PC-9 (cell line): ENCODE measurements at places on chromosomes 3 and 15. TPM values are rescaled to one million over a fixed set of nuclear protein-coding genes. Genes with fewer than 3 reads are reported as not detected.

The GOLGA8G gene
- total RNA-seq: not detected in 2 replicates

The ALDH1A3 gene
- total RNA-seq: 462 and 469 TPM in 2 replicates

The SCG5 gene
- total RNA-seq: 0.39 TPM in 1 of 2 replicates, not detected in the other

The CCDC39 gene
- 0.26 TPM in 1 of 2 replicates, not detected in the other for total RNA-seq

The ITIH1 gene
- total RNA-seq: not detected in 2 replicates

The CADPS gene
- not detected in 2 replicates for total RNA-seq

GRCh38 chr15:86060674-86061073 is 19.0 kb upstream of the AGBL1 start:
- DNase-seq: no peak

DNA sequence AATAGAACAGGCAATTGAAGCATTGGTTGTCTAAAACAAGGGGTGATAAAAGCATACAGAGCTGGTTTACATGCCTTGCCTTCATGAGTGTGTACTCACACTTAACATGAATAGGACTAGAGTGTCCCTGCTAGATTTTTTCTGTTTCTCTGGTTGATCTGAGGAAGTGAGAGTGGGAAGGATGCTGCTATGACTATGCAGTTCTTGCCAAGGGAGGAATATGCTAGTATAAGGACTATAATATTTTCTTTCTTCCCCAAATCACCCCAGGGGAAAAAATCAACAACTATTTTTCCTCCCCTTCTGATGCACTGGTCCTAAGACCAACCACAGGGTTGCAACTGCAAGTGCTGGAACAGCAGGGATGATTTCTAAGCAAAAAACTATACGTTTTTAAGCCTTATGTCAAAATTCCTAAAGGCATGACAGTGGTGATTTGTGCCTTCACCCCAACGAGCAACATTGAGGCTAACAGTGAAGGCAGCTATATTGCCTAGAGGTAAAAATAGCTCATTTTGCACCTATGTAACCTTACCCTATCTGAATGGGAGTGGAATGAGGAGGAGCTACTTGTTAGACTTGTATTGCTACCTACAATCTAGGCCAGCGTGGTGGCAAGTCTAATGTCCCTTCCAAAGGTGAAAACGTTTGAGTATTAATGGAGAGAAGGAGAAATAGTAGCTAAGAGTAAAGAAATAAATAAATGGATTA is 33.5 kb upstream of the USP8 start:
- DNase-seq: peak; percentile 67

- DNase-seq: no peak
These were observed at the start of gene CFAP161 for GRCh38 chr15:81133782-81134461. Gene CFAP161, plus strand, starts transcription at chr15:81134270. Its CDS starts 60 bp downstream, at chr15:81134330.

DNA sequence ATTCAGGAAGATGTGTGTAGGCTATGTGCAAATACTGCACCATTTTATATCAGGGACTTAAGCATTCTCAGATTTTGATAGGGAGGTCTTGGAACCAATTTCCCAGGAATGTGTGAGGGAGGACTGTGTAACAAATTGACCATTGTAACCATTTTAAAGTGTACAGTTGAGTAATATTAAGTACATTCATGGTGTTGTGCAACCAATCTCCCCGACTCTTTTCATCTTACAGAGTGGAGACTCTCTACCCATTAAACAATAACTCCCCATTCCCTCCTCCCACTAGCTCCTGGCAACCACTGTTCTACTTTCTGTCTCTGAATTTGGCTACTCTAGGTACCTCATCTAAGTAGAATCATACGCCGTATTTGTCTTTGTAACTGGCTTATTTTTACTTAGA is 5.1 kb downstream of the RCN2 start:
- no peak for DNase-seq

- DNase-seq: no peak
These were observed 35.9 kb downstream of the EIF4E3 start for GRCh38 chr3:71689291-71689690.

DNA sequence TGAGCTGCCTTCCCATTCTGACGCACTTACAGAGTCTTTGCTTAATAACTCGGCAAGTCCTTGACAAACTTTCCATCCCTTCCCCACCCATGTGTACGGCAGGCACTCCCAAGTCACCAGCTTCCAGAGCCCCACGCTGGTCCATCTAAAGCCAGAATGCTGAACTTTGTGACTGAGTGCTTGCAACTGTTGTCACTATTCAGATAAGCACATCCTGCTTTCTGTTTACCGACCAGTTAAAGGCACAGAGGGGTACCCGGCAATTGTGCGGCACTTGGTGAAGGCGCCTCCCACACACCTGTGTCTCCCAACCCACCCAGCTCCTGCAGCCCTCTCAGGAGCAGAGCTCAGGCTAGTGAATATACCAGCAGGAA is 430.6 kb downstream of the FOXP1 start:
- no peak for DNase-seq

GRCh38 chr15:92391640-92392039 is 2.0 kb upstream of the ST8SIA2 start:
- DNase-seq: peak; percentile 3

GRCh38 chr3:64509206-64509605 is 178.6 kb downstream of the ADAMTS9 start:
- no peak for DNase-seq

DNA sequence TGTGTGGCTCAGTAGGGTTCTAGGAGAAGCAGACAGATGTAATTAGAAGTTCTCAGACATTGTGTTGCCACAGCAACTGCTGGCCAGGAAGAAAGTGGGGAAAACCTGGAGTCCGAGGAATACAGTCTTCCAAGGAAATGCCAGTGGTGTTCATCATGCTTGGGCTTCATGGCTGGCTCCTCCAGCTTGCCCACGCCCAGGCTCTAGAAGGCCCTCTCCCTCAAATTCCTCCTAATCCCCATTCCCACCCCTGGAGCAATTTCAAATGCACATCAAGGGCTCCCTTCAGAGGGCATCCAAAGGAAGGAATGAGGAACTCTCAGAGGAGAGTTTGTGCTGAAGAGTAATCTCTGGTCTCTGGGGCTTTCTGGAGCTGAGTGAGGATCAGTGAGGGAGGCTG is 21.9 kb downstream of the FSTL1 start:
- no peak for DNase-seq

DNA sequence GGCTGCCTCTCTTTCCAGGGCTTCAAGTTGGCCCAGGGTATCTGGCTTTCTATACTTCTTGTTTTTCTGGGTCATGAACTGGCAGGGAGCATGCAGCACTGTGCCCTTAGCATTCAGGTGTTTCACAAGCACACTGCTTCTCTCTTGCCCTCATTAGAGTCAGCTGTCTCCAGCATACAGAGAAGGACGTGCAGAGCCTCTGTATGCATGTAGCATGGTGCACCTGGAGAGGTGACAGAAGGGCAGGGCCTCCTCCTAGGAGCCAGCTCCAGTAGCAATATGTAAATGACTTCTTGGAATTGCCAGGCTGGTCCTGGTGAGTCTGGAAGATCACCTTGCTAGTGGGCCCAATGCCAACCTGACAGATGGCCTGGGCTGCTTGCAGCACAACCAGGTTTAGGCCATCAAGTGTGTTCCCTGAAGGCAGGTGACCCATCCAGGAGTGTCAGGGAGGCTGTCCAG is 44.8 kb upstream of the ATP2C1 start:
- peak; percentile 73 for DNase-seq

- no peak for DNase-seq
These were observed 29.3 kb downstream of the ACKR2 start for GRCh38 chr3:42838571-42838970.

DNA sequence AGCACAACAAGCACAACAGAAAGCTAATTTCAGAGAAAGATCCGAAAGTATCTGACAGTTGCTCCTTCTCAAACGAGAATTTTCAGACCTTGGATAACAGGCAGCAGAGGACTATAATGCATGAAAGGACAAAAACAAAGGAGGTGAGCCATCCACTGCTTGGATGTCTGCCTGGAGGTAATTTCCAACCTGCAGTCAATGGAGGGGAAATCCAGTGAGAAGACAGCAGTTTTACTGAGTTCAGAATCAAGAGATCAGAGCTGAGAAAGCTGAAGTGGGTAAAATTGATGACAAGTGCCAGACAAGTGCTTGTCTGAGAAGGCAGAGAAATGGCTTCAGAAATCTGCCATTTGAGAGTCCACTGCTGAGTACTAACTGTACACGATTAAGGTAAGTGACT is 22.1 kb downstream of the UBE3A start:
- DNase-seq: peak; percentile 5

GRCh38 chr3:35498506-35499210 is 140.7 kb upstream of the ARPP21 start:
- no peak for DNase-seq

GRCh38 chr3:63193647-63194046 is 84.5 kb upstream of the SYNPR start:
- DNase-seq: no peak

DNA sequence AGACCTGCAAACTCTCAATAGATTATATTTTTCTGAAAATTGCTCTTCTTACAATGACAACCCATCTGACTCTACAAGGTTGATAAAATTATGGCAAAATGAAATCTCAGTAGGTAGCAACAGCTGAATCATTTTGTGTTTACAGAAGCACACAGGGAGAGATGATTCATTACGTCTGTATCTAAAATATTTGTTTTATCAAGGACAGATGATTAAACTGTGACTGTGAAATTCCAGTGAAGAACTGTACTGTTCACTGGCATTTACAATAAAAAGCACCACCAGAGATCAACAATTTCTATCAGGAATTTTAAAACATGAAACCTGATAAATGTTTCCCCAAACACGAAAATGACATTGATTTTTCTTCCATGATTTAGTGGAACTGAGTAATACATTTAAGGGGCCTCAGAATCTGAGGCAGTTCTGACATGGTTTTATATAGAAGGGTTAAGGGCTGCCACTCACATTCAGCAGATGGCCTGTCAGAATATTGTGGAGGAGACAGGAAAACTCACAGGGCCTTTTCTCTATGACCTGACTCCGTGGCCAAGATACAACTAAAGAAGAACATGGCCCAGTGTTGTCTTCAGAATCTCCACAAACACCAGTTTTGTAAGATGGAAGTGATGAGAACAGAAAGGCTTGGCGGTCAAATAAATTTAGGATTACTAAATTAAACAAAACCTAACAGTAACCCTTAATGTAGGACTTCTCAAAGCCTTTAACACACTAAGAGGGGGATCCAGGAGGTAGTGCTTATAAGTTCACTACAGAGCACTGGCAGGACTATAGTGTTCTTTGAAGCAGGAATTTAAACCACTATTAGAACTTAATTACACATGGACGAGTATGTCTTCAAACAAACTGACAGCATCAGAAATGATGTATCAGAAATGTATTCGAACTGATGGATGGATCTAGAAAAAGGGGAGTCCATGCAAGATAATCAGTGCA is 25.9 kb downstream of the RAD18 start:
- no peak for DNase-seq

DNA sequence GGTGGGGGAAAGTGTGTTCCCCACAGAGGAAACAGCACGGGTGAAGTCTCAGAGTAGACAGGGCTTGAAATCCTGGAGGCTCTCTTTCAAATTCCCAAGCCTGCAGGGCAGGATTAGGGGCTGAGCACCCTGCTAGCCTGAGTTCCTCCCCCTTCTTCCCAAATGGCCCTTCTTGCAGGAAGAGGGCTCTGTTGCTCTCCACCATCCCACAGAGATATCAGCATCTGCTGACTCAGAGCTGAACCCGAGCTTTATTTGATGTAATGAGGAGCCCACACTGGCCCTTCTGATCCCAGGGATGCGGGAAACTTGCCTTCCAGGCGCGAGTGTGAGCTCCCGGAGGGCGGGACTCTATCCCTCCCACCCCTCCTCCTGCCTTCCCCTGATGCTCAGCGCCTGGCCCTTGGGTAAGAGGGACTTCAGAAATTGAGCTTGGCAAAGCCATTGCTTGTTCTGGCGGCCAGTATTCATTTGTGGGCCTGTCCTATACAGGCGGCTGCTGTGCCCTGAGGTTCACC is 1.4 kb upstream of the STRA6 start:
- no peak for DNase-seq

GRCh38 chr15:51004103-51004551 is 90.6 kb downstream of the TNFAIP8L3 start:
- DNase-seq: peak; percentile 54

DNA sequence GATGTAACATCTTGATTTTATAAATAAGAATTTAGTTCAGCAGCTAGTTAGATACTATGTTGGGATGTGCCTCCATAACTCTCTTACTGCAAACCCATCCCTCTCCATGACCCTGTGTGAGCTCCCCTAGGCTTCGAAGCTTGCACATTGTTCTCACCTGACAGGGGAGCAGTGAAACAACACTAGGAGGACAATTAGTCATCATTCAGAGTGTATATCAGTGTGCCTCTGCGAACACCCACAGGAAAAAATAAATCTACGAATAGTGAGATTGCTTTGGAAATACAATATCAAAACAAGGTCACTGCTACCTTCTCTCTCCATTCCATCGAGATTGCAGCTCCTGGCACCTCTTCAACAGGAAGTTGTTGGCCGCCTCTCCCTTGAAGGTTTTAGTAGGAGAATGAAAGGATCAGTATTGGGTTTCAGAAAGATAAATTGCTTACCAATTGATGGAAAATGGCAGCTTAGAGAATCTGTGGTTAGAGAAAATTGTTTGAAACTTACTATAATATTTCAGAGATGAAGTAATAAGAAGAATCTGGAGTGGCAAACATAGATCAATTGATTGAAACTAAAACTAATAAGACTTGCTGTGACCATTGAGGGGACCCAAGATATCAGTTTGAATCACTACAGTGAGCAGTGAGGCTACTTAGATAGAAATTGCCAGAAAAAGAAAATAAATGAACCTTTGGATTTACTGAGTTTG is 103.2 kb downstream of the CHL1 start:
- DNase-seq: no peak

DNA sequence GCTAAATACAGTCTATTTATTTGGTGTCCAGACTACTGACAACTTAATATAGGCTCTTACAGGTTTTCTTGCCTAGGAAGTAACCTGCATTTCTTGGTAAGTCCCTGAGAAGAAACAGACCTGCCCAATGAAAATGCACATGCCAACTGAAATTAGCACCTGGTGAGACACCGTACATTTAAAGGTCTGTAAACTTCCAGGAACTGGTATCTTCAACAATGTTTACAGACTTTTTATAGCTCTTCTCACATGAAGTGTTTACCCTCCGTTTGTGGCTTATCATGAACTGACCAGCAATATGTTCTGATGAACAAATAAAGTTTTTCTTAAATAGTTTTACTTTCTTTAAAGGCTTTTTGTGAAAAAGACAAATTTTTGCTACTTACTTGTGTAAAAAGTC is 93.3 kb downstream of the PCCB start:
- DNase-seq: no peak

DNA sequence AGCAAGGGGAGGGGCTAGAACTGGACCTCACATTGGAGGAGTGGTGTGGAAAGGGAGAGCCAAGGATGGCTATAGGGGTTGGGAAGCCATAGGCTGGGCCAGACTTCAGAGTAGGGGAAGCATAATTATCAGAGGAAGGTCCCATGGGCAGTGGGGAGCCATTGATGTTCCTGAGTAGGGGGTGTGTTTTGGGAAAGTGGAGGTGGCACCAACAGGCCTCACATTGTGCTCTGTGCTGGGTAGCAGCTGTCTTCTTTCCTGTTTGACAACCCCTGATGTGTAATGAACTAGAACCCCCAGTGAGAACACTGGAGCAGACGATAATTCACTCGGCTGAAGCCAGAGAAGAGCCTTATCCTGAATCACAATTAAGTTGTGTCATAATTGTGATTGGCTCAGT is 41.2 kb downstream of the SLC6A11 start:
- DNase-seq: no peak

- DNase-seq: no peak
These were observed 402.1 kb downstream of the CADM2 start for GRCh38 chr3:85360742-85361387.
